ENCODE measurements at places on chromosomes 5 and 9. TPM values are rescaled to one million over a fixed set of nuclear protein-coding genes. Genes with fewer than 3 reads are reported as not detected.

The PCDH12 gene
- total RNA-seq: 2.0 TPM

The ZNF367 gene
- 27.7 TPM for total RNA-seq

- no peak overlapping the region for H3K4me3 ChIP-seq
- H3K4me1 ChIP-seq: no peaks in the 10 kb centered on the region
- H3K27ac ChIP-seq: no peak overlapping the region
- peak; percentile 36 for DNase-seq
- H3K27me3 ChIP-seq: peaks cover 16% of the 10 kb centered on the region
- no peaks in the 10 kb centered on the region for H3K36me3 ChIP-seq
Measured at GRCh38 chr5:171342362-171343111, 33.5 kb downstream of the TLX3 start.

DNA sequence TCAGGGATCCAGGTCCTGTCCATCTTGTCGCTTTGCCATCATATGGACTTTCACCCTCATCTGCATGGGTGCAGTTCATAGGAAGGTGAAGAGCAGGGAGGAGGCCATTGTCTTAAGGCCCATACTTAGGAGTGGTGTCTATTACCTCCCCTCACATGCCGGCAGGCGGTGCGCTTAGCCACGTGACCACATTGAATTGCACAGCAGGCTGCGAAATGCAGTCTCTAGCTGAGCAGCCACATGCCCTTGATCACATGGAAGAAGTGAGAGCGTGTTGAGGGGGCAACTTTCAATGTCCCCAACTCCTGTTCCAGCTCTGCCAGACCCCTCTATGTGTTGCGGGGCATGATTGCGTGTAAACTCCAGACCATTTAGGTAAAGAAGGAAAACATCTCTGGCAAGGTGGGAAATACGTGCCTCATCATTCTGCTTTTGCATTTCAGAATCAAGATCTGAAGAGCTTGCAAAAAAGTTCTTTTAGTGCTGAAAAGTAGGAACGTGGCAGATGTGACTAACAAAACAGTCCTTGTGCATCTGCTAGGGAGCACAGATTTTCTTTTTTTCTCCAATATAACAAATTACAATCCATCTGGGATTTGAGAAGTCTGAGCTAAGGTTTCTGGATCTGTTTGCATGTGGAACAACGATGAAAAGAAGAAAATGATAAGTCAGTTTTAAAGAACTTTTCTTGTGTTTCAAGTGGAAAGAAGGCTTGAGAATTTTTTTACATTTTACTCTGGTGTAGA lies 34.4 kb downstream of the ROPN1L start:
- H3K4me3 ChIP-seq: no peak overlapping the region
- no peak for DNase-seq
- no peaks in the 10 kb centered on the region for H3K4me1 ChIP-seq
- no peak overlapping the region for H3K27ac ChIP-seq
- no peaks in the 10 kb centered on the region for H3K36me3 ChIP-seq

- no peak overlapping the region for H3K27ac ChIP-seq
- H3K27me3 ChIP-seq: no peaks in the 10 kb centered on the region
- no peak for DNase-seq
- no peaks in the 10 kb centered on the region for H3K4me1 ChIP-seq
- no peak overlapping the region for H3K4me3 ChIP-seq
Measured at GRCh38 chr5:167993771-167994170, 297.7 kb upstream of the WWC1 start.

DNA sequence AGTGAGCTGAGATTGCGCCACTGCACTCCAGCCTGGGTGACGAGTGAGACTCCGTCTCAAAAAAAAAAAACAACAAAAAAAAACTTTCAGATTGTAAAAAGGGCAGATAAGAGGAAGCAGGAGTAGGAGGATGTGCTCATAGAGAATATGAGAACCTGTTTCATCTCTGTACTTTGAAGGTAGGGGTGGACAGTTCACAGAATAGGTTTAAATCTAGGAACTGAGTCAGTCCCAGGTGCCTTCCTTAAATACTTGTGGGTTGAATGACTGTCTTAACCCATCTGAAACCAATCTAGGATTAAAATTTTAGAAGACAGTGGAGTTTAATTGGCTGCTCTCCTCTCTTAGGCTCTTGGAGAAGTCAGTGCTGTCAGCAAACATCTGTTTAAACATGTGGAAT lies 12.4 kb downstream of the POLK start:
- H3K27ac ChIP-seq: no peak overlapping the region
- no peak overlapping the region for H3K4me3 ChIP-seq
- H3K4me1 ChIP-seq: peaks cover 33% of the 10 kb centered on the region
- no peaks in the 10 kb centered on the region for H3K27me3 ChIP-seq
- DNase-seq: no peak
- peaks cover 37% of the 10 kb centered on the region for H3K36me3 ChIP-seq

DNA sequence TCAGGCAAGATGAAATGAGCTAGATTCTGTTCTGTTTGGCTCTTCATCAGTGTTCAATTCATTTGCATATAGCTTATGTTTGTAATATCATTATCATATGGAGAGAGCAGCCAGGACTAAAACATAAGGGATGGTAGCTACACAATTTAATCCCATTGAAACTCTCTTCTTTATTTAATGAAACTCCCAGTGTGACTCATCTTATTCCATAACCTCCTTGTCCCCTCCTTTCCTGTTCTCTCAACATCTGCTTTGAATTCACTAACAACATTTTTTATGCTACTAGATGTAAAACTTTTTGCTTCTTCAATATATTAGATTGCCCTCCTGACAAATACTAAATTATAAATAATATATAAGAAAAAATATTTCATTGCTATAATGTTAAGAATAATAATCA lies 1823.4 kb downstream of the MAT2B start:
- no peak overlapping the region for H3K4me3 ChIP-seq
- H3K27me3 ChIP-seq: no peaks in the 10 kb centered on the region
- no peak overlapping the region for H3K27ac ChIP-seq

- no peak overlapping the region for H3K4me3 ChIP-seq
- no peaks in the 10 kb centered on the region for H3K4me1 ChIP-seq
- DNase-seq: no peak
- no peaks in the 10 kb centered on the region for H3K27me3 ChIP-seq
- H3K27ac ChIP-seq: no peak overlapping the region
Measured at GRCh38 chr5:20157089-20157488, 169.1 kb upstream of the CDH18 start.

DNA sequence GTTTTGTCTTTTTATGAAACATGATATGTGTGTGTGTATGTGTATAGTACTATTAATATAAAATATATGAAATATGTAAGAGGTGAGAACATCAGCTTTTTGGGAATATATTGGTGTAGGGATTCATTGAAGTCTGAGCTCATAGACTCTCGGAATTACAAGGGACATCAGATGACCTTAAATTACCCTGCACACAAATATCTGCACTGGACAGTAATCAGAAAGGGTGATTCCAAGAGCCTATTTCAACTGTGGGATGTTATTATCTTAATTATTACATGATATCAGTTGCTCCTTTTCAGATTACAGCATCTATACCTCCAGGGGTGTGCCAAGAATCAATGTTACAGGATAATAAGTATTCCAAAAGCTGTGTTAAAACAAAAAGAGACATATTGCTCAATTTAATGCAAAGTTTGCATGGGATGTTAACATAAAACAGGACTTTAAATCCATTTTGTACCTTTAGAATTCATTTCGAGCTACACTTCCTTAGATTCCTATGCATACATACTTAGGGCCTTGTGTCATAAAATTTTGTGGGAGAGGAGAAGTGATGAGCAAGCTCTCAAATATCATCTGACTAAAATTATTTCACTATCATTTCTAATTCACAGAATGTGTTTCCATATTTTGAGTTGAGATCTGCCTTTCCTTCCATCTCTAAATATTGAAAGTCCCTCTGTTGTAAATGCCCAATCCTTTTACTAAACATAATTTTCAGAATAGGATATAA lies 365.2 kb downstream of the BRINP1 start:
- no peaks in the 10 kb centered on the region for H3K4me1 ChIP-seq
- no peak overlapping the region for H3K4me3 ChIP-seq
- no peak for DNase-seq

- no peak overlapping the region for H3K27ac ChIP-seq
- H3K4me1 ChIP-seq: no peaks in the 10 kb centered on the region
- no peaks in the 10 kb centered on the region for H3K27me3 ChIP-seq
- no peaks in the 10 kb centered on the region for H3K36me3 ChIP-seq
- no peak for DNase-seq
- H3K4me3 ChIP-seq: no peak overlapping the region
Measured at GRCh38 chr9:121943463-121943862, 149.6 kb downstream of the TTLL11 start.

- no peak for DNase-seq
- H3K36me3 ChIP-seq: peaks cover 5% of the 10 kb centered on the region
- H3K27ac ChIP-seq: no peak overlapping the region
- no peaks in the 10 kb centered on the region for H3K27me3 ChIP-seq
- H3K4me1 ChIP-seq: no peaks in the 10 kb centered on the region
- H3K4me3 ChIP-seq: no peak overlapping the region
Measured at GRCh38 chr5:169974121-169974770, 6.0 kb downstream of the INSYN2B start.

The SLC6A7 gene
- total RNA-seq: not detected

The SEPTIN8 gene
- 31.8 TPM for total RNA-seq

GRCh38 chr5:171622010-171622409 lies 163.6 kb upstream of the SMIM23 start:
- DNase-seq: no peak
- H3K27ac ChIP-seq: no peak overlapping the region
- H3K4me3 ChIP-seq: no peak overlapping the region
- H3K4me1 ChIP-seq: no peaks in the 10 kb centered on the region

DNA sequence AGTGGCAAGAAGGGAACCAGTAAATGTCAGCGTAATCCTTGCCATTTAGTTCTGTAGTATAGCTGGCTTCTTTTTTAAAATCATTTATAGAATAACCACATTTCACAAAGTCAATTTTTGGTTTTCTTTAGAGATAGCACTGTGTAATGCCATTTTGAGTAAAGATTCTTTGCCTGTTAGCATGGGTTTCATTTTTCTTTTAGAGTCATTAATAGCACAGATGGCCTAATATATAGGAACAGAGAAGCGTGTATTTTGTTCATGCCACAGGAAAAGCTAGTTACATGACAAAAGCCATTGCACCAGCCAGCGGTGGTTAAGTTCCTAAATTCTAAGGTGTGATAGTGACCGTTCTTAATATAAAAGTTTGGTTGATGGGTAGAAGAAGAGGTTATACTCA lies 1363.9 kb downstream of the MAT2B start:
- no peak overlapping the region for H3K27ac ChIP-seq
- H3K36me3 ChIP-seq: no peaks in the 10 kb centered on the region
- H3K27me3 ChIP-seq: no peaks in the 10 kb centered on the region
- H3K4me3 ChIP-seq: no peak overlapping the region
- DNase-seq: no peak

The FBN2 gene
- total RNA-seq: not detected

The DRD1 gene
- not detected for total RNA-seq

DNA sequence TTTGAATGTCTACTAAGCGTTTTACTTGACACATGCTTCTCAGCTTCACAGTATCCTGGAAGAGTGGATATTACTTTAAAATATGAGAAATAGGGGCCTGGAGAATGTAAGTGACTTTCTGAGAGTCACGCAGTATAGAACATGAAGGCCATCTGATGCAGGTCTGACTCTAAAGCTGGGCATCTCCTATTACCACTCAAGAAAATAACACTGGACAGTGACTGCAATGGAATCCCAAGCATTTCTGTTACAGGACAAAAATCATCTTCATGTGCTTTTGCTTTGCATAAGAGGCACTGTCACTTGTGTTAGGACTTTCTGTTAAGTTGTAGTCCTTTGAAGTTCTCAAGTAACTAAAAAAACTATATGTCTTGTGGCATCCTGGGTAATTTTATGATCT lies 335.5 kb downstream of the FBXL7 start:
- no peak for DNase-seq
- H3K27ac ChIP-seq: no peak overlapping the region
- H3K27me3 ChIP-seq: no peaks in the 10 kb centered on the region
- H3K4me3 ChIP-seq: no peak overlapping the region

DNA sequence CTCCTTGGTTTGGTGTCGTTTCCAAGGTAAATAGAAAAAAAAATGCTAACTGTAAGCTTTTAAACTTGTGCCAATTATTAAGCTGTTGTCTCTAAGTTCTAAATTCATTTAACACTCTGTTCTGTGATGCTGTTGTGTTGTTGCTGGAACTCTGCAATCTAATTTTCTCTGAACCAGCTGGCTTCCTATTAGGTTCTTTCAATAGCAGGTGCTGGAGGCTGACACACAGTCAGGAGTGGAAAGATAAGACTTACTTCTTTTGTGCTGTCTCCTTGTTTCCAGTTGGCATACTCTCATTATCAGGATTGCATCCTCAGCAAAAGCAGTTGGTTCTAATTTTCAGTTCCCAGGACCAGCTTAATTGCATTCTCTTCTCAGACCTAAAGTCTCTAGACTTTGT lies 1252.6 kb upstream of the NUDT12 start:
- no peaks in the 10 kb centered on the region for H3K27me3 ChIP-seq
- DNase-seq: no peak
- no peaks in the 10 kb centered on the region for H3K36me3 ChIP-seq
- H3K4me3 ChIP-seq: no peak overlapping the region

GRCh38 chr9:530681-531080 lies 310.8 kb upstream of the DMRT1 start:
- H3K4me1 ChIP-seq: peaks cover 2% of the 10 kb centered on the region
- no peaks in the 10 kb centered on the region for H3K27me3 ChIP-seq
- H3K36me3 ChIP-seq: peaks cover 2% of the 10 kb centered on the region
- no peak for DNase-seq

The PCDHGB7 gene
- total RNA-seq: not detected

- no peak overlapping the region for H3K27ac ChIP-seq
- DNase-seq: no peak
- H3K4me1 ChIP-seq: no peaks in the 10 kb centered on the region
- no peak overlapping the region for H3K4me3 ChIP-seq
Measured at GRCh38 chr5:32865475-32865874, 154.4 kb downstream of the NPR3 start.

DNA sequence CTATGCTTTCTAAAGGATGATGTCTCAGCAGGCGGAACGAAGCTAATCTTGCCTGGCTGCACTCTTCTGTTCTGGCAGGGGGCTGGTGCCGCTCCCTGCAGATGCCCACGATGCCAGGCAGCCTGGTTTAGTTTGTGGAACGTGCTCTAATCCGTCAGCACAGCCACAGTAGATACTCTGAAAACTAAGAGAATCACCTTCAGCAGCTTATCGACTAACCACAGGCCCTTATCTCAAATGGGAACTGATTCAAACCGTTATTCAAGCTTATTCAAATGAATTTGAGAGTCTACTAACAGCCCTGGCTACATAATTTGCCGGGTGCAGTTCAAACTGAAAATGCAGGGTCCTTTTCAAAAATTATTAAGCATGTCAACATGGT lies 246.6 kb upstream of the ANKRD55 start:
- no peaks in the 10 kb centered on the region for H3K27me3 ChIP-seq
- H3K36me3 ChIP-seq: no peaks in the 10 kb centered on the region
- H3K4me1 ChIP-seq: peaks cover 57% of the 10 kb centered on the region
- H3K27ac ChIP-seq: peak overlapping the region; percentile 96
- peak overlapping the region; percentile 66 for H3K4me3 ChIP-seq
- peak; percentile 31 for DNase-seq

The ADAMTS13 gene
- 2.1 TPM for total RNA-seq

The GFPT2 gene
- not detected for total RNA-seq

DNA sequence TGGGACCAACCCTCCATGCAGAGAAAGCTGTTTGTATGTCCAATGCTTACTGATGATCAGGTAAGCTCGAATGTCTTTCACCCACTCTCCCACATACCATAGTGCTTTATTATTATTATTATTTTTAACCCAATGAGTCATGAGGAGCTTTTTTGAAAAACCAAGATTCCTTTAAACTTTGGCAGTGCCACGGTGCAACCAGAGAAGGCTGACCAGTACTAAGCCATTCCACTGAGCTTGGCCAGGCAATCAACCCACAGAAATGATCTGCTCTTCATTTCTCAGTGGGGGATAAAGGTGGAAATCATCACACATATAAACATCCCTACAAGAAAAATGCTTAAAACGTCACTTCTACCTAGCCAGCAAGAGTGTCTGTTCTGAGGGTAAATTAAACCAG lies 35.5 kb downstream of the JAKMIP2 start:
- no peaks in the 10 kb centered on the region for H3K36me3 ChIP-seq
- no peak overlapping the region for H3K4me3 ChIP-seq
- no peak overlapping the region for H3K27ac ChIP-seq
- no peaks in the 10 kb centered on the region for H3K4me1 ChIP-seq
- no peak for DNase-seq

Data from activated CD4-positive, alpha-beta memory T cell treated with anti-CD3 and anti-CD28 coated beads, Interleukin-2, amount 10 ng/mL, durations not matched to agents 7 days and 5 days (primary cell).